ENCODE measurements at places on chromosomes 1 and 21.

- no peak for DNase-seq
These were observed 13.8 kb upstream of the UBL4B start for GRCh38 chr1:110098222-110099026.

DNA sequence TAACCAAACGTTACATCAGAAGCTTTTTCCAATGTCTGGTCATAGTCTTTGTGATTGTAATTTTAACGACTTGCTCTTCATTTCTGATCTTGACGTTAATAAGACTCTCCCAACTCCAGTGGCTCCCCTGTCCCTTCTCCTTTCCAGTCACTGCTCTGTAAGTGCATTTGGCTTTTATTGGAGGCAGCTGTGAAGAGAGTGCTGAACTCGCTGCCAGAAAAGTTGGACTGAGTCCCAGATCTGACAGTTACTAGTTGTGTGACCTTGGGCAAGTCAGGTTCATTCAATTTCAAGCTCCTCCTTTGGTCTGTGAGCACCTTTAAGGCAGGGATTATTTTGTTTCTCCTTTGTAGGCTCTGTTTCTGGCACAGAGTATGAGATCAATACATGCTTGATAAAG, 109.6 kb upstream of the TSPAN2 start:
- no peak for DNase-seq

DNA sequence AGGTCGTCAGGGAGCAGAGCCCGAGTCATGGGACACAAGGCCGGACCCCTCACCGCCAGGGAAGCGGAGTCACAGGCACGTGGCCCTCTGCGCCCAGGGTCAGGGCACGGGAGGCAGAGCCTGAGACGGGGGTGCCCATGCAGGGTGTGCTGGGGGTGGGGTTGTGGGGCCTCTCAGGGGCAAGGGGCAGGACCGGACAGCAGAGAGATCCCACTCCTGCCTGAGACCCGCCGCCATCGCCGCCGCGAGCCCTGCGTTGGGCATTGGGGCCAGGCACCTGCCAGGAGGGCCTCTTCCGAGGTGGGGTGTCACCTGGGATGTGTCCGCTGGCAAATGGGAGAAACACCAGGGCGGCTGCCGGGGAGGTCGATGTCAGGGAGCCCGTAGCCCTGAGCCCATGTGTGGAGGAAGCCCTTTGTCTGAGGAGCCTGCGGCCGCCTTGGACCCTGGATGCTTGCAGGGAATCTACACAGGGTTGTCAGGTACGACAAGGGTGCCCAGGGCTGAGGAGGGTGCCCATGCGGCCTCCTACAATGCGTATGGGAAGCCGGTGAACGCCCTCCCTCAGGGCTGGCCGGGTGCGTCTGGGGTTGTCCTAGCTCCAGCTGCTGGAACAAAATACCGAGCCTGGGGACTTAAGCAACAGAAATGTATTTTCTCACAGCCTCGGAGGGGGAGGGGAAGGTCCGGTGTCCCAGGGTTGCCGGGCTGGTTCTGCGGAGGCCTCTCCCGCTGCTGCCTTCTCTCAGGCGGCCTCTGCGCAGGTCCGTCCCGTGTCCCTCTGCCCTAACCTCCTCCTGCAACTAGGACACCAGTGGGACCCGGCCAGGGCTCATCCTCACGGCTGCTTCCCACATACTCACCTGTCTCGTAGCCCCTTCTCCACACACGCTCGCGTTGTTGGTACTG, 16.4 kb upstream of the C1orf159 start:
- DNase-seq, result no peak

GRCh38 chr1:36458910-36459309, 5.3 kb downstream of the MRPS15 start:
- peak; percentile 31 for DNase-seq

DNA sequence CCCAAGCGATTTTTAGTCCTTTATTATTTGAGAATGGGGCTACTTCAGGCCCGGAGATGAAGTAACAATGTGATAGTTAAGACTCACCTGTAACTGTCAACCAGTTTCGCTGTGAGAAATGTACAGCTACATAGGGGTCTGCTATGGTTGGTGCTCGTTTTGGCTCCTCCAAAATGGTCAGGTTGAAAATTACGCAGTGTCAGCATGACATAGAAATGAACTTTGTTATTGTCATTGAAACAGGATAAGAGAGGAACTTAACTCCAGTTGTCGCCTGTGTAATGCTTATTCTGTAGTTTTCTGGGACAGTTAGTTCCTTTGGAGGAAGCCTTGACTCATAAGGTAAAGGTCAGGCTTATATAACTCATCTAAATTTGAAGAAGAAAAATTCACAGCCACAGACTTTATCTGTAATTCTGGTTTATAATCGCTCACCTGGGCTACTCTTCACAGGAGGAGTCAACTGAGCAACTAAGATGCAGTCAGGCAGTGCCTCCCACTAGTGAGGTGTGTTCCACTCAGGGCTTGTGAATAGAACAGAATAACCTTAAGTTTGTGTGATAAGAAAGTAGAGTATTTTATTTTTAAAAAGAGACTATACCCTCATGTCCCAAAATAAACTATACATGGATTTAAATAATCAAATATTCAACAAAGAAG, 130.9 kb downstream of the CD247 start:
- no peak for DNase-seq

- DNase-seq, result no peak
These were observed 215.7 kb downstream of the DSCAM start for GRCh38 chr21:40631211-40631610.

DNA sequence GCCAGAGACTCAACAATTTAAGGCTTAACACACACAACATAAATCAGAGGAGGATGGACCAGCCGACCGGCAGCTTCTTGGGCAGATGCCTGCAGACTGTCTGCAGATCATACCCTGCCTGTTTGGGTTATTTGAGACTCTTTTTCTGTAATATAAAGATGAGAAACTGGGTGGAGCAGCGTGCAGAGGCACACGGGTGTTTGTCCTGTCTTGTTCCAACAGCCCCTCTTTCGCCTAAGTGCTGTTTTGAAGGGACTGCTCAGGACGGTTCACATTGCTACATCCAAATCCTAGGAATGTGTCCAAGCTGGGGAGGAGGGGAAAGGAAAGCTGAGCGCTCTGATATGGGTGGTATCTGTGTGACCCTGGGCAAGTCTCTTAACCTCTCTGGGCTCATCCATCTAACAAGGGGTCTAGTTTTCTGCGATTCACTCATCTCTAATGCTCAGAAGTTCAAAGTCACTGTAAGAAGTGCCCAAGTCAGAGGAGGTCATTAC, 149.9 kb downstream of the CLIC6 start:
- no peak for DNase-seq

GRCh38 chr1:39620659-39621165, 18.7 kb downstream of the HEYL start:
- no peak for DNase-seq

DNA sequence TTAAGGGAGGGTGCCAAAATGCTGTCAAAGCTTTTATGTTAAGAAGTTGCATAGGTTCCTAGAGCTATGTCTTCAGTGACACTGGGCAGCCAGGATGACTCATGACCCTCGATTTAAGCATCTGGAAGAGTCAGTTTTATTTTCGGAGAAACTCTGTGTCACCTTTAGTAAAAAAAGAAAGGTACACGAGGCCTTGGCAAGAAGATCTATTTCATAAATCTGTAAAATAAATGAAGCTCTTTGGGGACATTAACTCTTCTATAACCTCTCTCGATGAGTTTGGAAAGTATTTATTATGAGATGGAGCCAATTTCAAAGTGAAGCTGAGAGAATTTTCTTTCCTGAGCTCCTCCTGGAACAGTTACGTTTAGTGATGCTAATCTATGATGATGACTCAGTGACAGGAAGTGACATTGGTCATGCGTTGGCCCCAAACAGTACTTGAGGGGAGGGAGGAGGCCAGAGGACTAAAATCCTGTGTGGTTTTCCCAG, 156.5 kb downstream of the HLX start:
- no peak for DNase-seq

GRCh38 chr21:44507673-44508425, 32.1 kb downstream of the KRTAP10-1 start:
- no peak for DNase-seq

- DNase-seq, result no peak
These were observed 2.1 kb downstream of the BACH1 start for GRCh38 chr21:29300807-29301138.

- DNase-seq, result no peak
These were observed 10.0 kb upstream of the MCOLN3 start for GRCh38 chr1:85058311-85058710.

DNA sequence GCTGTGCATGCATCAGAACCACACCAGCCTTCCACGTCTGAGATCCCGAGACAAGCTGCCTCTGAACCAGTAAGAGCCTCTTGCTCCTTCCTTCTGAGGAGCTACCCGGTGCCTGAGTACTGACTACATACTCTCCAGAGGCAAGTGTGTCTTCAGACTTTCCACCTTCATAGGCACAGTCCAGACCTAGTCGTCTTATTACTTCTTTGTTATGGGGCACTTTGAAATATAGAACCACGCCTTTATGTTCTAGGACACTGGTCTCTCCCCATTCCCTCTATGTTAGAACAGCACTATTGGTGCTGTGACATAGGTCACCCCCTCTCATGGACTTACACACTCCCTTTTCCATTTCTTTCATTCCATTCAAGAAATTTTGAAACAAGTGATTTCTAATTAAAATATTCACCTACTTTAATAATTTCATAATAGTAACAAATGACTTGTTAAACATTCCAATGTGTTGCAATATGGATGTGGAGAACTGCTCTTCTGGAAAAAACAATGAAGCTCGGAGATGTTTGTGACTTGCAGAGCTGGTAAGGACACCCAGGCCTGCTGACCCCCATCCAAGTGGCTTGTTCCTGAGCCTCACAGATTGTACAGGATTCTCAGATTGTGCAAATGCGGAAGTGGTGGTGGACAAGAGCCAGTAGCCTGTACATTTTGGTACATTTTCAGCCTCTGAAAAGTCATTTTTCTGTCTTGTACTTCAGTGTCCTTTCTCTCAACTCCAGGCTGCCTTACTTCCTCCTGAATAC, 76.1 kb upstream of the SIPA1L2 start:
- DNase-seq, result no peak

DNA sequence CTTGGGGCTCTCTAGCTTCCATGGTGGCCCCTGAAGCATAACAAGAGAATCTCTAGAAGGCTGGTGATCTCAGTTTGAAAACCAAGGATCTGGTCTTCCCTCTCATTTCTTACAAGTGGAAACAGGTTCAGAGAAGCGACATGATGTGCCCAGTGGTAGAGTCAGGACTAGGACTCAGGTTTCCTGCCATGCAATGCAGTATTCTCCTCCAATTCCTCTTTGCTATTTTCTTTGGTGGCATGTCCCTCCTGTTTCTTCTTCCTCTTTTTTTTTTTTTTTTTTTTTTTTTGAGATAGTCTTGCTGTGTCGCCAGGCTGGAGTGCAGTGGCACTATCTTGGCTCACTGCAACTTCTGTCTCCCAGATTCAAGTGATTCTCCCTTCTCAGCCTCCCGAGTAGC, 195.6 kb upstream of the C1orf105 start:
- DNase-seq, result no peak

- DNase-seq, result no peak
These were observed 2.3 kb downstream of the PIK3R3 start for GRCh38 chr1:46130121-46130520.

- no peak for DNase-seq
These were observed 127.0 kb downstream of the LTN1 start for GRCh38 chr21:28865488-28866186.

- DNase-seq, result no peak
These were observed 3.1 kb upstream of the UBE2G2 start for GRCh38 chr21:44804762-44805161.

- DNase-seq, result no peak
These were observed 7.0 kb upstream of the SMCP start for GRCh38 chr1:152870831-152871730.

All from activated T-helper 9 cell treated with anti-CD3 and anti-CD28 coated beads, Interleukin-2, amount 50 U/mL, for 16 hours (primary cell).